ENCODE measurements at places on chromosomes 7 and 10.

DNA sequence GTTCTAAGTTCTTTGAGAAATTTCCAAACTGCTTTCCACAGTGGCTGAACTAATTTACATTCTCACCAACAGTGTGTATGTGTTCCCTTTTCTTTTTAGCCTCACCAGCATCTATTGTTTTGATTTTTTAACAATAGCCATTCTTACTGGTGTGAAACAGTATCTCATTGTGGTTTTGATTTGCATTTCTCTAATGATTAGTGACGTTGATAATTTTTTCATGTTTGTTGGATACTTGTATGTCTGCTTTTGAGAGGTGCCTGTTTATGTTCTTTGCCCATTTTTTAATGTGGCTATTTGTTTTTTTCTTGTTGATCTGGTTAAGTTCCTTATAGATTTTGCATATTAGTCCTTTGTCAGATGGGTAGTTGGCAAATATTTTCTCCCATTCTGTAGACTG lies 191.4 kb downstream of the AGMO start:
- DNase-seq, result no peak

DNA sequence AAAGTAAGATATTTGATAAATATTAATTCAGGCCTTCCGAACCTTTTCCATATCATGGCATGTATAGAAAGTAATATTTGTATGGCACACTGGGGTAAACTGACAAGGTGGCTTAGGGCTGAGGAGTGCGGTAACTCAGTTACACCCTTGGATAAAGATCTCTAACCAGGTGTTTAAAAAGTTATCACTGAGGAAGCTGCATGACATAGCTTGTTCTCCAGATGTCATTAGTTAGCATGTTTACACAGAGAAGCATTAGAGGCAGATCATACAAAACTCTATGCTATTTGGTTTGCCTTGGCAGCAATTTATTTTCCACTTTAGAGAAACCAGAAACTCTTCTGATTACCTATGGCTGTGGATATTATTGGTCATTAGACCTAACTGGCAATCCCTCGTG lies 118.2 kb downstream of the ST7 start:
- DNase-seq, result peak; percentile 90

DNA sequence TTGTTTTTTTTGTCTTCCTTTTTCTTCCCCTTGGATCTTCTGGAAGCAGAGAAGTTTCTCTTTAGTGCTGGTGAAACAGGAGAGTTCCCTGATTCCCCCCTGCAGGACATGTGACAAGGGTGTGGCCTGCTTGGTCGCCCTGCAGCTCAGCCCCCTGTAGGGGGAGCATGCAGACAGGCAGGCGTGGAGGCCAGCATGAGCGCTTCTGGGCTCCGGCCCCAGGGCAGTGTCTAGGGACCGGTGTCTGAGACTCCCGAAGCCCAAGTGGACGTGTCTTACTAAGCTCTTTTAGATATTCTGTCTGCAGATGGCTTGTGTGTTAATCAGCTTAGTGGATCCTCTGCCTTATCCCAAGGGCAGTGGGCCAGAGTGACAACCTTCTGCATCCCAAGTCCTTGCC lies 26.1 kb downstream of the PRSS58 start:
- DNase-seq, result no peak

- no peak for DNase-seq
Measured at GRCh38 chr7:861222-861621, 15.1 kb upstream of the GET4 start.

DNA sequence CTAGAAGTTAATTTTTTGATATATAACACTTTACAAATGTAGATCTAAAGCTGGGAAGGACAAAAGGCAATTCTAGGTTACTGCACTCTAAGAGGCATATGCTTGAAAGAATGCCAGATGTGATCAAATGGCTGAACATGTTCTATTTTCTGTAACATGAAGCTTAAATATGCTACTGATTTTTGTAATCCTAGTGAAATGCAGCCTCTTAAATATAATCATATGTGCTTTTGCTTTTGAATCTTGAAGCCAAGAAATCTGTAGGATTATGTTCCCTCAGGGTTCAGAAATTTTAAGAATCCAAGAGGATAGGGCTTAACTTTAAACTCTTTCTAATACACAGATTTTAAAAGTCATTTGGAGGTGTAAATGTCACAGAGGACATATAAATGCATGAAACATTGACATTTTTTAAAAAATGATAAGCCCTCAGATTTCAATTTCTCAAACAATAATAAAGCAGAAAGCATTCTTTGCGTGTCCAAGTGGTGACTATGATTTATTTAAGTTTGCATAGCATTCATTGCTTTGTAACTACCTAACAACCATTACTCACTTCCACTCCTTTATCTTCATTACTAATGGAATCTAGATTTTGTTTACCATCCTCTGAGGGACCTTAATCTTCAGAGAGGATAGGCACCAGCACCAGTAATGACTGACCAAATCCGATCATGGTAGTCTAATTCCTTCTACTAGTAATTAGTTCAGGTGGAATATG lies 170.4 kb downstream of the MAGI2 start:
- no peak for DNase-seq

Measured in NCI-H1417 (cell line).